Fibroblast of skin of left biceps (primary cell): ENCODE measurements at places on chromosomes 6 and 20.

GRCh38 chr20:12166053-12166717 lies 248.5 kb downstream of the BTBD3 start:
- peak; percentile 88 for DNase-seq

DNA sequence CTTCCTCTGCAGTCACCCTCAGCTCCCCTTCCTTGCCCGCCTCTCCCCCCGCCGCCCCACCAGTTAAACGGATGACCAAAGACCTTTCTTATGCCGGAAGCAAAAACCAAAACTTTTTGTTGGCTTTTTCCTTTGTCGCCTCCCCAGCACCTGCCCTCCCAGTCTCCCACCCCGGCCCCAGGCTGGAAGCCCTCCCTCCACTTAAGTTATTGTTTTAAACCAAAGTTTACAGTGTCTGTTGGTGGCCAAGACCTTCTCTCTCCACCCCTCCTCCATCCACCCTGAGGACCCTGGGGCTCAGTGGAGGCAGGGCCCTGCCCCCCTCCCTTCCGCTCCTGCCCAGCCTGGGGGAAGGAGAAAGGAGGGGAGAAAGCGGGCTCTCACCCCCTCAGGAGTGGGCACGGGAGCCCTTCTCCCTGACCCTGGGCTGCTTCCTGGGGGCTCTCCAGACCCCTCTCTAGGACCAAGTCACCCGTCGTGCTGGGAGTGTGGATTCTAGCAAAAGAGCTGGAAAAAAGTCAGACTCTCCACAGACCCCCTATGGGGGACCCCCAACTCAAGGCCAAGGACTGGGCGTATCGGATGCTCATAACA lies 38.3 kb upstream of the MDFI start:
- DNase-seq, result no peak

DNA sequence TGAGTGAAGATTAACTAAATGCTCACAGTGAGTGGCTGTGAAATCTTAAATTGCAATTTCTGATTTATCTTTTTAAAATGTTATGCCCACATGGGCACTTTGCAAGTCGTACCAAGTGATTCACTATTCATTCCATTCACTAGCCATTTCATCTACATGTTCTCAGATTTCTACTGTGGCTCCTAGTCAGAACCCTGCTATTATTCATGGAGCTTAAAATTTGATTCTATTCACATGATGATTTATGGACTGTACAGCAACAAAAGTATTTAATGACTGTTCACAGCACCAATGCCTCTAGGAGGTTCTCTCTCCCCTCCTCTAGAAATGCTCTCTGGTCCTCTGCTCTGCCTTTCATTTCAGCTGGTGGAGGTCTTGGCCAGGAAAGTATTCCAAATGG lies 133.5 kb upstream of the MAP3K7 start:
- no peak for DNase-seq

- no peak for DNase-seq
Measured at GRCh38 chr20:51591871-51592270, 49.4 kb upstream of the NFATC2 start.

- DNase-seq, result no peak
Measured at GRCh38 chr6:70281923-70282311, 21.0 kb downstream of the COL9A1 start.

DNA sequence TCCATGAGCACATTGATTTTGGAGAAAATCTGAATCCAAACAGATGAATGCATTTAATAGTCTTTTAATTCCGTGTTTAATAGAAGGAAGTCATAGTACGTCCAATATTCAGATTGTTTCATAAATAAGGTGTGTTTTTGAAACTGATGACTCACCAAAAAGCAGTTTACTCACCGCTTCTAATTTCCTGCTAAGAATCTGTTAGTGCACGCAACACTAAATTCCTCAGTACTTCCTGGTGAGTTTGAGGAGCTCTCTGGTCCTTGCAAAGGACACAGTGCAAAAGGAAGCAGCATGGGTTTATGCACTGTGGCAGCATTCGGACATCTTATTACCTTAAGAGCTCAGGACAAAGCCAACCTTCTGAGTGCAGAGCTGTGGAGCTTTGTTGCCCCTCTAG lies 2.3 kb upstream of the ADGRF1 start:
- DNase-seq, result no peak

DNA sequence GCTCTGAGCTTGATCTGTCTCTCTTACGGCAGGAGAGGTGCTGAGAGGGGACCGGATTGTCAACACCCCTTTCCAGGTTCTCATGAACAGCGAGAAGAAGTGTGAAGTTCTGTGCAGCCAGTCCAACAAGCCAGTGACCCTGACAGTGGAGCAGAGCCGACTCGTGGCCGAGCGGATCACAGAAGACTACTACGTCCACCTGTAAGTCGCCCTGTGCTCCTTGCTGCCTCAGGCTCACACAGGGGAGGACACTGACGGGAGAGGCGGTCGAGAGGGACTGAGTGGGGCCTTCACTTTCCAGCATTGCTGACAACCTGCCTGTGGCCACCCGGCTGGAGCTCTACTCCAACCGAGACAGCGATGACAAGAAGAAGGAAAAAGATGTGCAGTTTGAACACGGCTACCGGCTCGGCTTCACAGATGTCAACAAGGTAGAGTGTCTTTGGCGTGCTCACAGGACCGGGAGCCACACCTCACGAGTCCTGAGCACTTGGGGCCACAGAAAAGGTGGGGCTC lies 32.0 kb downstream of the TM9SF4 start:
- DNase-seq, result no peak

DNA sequence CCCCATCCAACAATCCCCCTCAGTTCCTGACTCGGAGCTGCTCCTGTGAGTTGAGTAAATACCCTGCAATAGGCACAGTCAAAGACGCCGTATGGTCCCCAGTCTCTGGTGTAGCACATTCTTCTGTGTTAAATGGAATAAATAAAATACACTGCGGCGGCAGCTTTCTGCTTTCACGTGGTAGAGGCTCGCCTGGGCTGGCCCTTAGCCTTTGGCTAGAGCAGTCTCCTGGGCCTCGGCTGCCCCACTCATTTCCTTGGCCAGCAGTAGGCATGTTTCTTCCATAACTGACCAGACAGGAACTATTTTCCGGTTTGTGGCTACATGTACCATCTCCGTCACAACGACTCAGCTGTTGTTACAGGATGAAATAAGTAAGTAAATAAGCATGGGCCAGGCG lies 20.7 kb downstream of the SERPINB6 start:
- no peak for DNase-seq

GRCh38 chr6:32079566-32080290 lies 29.4 kb downstream of the TNXB start:
- no peak for DNase-seq

DNA sequence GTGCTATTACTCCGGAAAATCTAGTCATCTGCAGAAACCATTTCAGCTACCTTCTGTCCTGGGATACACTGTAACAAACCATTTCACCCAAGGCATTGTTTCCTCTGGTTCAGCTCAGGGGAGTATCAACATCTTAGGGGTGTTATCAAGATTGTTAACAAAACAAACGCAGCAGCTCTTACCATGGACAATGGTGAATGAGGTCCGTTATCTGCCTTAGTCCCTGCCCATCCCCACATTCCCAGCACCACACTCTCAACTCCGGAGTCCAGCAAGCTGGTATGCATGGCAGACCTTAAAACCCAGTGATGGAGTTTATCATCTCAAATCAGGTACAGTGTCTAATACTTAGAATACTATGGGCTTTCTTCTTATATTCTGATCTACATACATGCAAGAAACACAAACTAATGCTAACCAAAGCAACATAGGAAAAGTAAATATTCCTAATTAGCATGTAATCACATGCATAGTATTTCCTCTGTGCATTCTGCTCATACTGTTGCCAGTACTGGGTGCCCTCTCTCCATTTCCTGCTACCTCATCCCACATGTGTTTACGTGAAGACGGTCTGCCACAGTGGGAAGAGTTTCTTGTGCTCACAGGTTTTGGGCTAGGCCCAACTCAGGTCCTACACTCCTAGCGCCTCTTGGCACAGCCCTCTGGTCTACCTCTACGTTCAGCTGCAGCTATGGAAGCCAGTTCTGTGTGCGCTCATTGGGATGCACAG lies 123.9 kb downstream of the DTNBP1 start:
- no peak for DNase-seq

DNA sequence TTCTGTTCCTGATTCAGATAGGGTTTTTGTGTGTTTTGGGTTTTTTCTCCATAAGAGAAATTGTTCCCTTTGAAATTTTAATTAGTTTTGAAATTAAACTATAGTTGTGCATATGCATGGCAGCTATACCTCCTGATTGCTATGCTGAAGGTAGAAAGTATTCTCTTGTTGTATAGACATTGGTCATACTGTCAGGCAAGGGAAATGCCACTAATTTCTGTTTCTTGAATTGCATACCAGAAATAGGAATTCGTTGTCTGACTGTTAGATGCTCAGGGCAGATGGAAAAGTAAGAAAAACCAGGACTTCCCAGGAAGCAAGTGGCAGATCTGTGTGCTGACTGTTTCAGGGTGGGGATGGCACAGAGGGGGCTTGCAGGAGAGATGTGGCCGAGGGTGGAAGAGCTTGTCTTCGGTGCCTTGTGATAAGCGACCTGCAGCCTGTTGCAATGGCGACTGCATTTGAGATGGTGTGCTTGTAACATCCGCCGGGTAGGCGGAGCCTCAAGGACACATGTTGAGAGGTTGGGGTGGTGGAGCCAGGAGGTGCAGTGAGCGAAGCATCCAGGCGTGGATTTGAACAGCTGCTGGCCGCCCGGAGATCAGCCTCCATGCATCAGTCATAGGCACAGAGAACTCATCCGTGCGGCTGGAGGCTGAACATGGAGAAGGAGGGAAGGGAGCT lies 42.8 kb downstream of the RREB1 start:
- DNase-seq, result no peak

- no peak for DNase-seq
Measured at GRCh38 chr20:5495939-5496338, 179.2 kb upstream of the PROKR2 start.

GRCh38 chr6:3794092-3794491 lies 42.6 kb upstream of the PXDC1 start:
- DNase-seq, result no peak

DNA sequence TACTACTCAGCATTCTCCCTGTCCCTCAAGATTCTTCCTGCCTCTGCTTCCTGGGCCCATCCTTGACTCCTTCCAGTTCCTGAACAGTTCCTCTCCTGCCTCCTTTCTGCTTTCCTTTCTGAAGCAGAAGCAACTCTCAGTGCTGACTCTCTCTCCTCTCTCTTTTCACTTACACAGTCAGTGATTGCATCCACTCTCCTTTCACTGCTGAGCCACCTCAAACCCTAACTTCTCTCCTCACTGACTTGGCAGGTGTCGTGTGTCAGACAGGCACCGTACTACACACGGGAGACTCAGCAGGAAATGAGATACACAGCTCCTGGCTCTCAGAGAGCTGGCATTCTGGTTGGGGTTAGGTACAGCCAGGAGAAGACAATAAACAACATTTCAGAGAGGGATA lies 5.6 kb downstream of the ABHD16A start:
- DNase-seq, result no peak

DNA sequence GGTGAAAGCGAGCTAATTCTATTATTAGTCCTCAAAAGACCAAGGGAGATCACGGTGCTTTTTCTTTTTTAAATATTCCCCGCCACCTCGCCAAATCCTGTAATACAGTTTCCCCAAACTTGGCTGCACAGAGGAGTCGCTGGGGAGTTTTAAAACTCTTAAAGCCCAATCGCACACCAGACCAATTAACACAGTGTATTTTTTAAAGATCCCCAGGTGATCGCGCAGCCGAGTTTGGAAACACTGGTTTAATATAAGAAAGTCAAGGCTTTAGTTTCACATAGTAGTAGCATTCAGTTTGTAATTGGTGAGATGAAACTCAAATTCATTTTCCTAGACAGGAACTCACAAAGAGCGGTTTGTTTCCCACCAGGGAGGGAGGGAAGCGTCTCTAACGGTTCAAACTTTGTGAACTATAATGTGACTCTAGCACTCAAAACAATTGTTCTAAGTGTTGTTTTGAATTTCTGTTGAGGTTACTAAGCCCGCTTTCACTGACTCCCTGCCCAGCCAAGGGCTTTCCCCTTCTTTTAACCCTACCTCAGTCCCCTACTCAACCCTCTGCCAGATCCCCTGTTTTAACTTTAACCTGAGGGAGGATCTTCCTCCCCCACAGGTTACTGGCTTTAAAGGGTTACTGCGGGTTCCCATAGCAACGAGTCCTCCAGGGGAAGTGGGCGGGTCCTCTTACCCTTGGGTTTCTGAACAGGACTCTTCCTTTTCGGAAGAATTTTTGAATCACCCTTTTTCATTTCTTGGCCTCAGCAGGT lies 25.7 kb upstream of the BTBD3 start:
- no peak for DNase-seq
